CD4-positive, alpha-beta T cell treated with Interferon alpha-2 for 1 hour (primary cell): ENCODE measurements at places on chromosomes 13 and 19.

DNA sequence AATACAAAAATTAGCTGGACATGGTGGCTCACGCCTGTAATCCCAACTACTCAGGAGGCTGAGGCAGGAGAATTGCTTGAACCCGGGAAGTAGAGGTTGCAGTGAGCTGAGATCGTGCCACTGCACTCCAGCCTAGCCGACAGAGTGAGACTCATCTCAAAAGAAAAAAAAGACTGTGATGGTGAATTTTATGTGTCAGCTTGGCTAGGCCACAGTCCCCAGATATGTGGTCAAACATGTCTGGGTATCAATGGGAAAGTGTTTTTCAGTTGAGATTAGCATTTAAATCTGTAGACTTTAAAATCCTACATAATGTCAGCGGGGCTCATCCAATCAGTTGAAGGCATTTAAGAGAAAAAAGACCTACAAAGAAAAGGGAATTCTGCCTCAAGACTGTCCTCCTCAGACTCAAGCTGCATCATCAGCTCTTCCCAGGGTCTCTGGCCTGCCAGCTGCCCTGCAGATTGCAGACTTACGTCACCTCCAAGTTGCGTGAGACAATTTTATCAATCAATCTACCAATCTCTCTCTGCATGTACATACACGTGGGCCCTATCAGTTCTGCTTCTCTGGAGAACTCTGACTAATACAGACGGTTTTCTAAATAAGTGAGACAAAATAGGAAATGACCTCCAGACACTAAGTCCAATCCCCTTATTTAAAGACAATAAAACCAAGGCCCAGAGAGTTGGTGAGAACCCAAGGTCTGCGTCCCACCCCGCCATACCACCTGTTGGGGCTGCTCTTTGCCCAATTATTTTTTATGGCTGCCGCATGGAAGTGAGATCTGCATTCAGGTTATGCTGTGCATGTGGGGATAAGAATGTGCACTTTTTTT lies 99.2 kb downstream of the ABCC4 start:
- no peak for DNase-seq

GRCh38 chr19:34493038-34493648 lies 11.6 kb downstream of the WTIP start:
- DNase-seq = no peak

GRCh38 chr13:92804346-92804745 lies 422.3 kb upstream of the GPC6 start:
- DNase-seq = no peak

DNA sequence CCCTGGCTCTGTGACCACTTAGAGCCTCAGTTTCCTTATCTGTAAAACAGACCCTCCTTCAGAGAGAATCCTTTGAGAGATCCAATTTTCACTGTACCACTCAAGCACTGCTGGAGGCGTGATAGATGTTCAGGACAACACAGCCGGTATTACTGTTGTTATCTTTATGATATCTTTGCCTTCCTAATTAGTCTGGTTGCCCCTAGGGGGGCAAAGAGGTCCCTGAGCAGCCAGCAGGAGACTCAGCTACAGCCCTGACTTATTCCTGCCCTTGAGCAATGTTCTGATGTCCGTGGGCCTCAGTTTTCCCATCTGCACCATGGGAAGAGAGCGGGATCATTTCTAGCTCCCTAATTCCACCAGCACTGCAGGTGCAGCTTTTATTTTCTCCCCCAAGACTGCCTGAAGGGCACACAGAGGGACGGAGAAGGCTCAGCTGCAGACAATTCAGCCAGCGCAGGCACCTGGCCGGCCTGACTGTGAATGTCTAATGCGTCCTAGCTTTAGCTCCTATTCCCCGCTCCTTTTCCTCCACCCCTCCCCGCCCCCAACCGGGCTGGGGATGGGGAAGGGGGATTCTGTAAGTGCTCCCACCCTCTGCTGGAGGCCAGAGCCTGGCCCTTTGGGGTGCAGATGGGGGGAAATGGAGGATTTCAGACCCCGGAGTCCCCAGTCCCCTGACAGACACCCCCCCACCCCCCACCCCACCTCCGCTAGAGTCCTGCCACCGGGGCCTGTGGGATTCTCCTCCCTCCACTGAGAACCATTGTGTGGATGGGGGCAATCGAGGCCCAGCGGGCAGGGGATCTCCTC lies 16.2 kb downstream of the TLE5 start:
- no peak for DNase-seq

DNA sequence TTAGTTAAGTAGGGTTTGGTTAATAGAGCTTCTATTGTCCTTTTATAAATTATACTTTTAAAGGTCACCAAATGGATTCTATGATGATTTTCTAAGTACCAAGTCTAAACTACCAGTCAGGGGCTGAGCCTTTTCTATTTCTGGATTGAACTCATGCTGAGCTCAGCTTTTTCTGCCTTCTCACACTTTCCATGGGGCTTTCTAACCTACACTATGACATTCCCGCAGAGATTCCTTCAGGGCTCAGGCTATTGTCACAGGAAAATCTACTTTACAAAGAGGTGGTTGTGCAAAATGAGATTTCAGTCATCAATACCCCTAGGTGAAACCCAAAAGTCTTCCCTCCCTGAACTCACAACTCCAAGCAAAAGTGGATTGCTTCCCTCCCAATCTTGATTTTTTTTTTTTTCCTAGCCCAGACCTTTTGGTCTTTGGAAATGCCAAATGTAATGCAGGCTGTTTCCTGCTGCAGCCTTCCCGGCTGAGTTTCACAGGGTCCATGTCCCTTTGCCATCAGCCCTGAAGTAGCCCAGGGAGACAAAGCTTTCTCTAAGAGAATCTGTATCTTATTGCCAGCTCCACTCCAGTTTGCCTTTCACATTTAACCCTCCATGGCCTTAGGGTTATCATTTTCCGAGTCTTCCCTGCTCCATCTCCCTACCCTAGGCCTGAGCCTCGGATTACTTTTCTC lies 13.6 kb downstream of the C13orf42 start:
- no peak for DNase-seq

GRCh38 chr19:2627855-2628254 lies 74.6 kb downstream of the GNG7 start:
- no peak for DNase-seq

GRCh38 chr13:69955271-69955670 lies 152.4 kb upstream of the ATXN8OS start:
- DNase-seq = no peak

DNA sequence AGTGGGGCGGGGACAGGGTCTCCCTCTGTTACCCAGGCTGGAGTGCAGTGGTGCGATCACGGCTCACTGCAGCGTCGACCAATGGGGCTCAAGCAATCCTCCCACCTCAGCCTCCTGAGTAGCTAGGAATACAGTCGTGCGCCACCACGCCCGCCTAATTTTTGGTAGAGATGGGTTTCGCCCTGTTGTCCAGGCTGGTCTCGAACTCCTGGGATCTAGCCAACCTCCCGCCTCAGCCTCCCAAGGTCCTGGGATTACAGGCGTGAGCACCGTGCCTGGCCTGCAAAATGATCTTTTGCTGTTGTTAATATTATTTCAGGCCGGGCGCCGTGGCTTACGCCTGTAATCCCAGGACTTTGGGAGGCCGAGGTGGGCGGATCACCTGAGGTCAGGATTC lies 621 bp upstream of the TGDS start:
- peak; percentile 5 for DNase-seq

DNA sequence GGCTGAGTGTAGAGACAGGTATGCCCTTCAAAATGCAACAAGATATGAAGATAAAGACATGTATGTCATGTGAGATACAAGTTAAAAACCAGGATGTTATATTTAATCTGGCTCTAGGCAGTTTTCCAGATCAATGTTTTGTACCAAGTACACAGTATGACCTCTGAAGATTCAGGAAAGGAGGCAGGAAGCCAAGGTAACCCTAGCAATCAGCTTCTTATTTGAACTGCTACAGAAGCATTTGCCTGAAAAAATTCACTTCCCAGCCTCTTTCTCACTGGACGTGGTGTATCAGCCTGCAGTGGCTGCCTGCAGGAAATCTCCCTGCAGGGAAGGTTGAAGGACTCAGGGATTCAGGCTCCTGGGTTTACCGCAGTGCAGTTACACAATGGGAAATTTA lies 24.1 kb downstream of the OLFM4 start:
- DNase-seq = no peak
